Activated CD4-positive, alpha-beta T cell treated with anti-CD3 and anti-CD28 coated beads, Interleukin-2, amount 50 U/mL, for 24 hours (primary cell): ENCODE measurements at places on chromosomes 7 and 10.

DNA sequence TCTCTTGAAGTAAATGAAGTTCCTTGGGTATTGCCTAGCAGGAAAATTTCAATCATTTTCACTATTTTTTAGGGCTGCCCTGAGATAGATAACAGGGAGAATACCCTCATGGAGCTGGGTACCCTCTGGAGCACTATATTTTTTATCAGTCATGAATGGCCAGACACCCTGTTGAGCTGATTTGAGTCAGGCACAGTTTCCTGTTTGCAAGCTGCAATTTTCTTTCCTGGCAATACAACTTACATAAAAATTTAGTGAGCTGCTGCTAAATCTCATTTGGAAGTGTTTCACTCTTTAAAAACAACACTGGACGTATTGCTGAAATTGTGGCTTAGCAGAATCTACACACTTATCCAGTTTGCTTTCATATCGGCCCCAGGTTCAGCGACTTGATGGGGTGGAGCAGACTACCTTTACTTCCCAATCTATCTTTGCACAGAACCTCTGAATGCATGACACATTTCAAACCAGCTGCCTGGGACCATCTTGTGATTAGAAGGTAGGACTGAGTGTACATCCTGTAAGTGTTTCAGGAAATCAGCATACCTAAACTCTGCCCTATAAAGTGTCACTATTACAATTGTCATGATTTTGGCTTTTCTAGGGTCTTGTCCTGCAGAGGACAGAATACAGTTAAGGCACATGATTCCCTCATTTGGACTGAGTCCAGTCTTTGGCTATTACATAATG is 125.7 kb upstream of the FAM3C start:
- no peak for DNase-seq

DNA sequence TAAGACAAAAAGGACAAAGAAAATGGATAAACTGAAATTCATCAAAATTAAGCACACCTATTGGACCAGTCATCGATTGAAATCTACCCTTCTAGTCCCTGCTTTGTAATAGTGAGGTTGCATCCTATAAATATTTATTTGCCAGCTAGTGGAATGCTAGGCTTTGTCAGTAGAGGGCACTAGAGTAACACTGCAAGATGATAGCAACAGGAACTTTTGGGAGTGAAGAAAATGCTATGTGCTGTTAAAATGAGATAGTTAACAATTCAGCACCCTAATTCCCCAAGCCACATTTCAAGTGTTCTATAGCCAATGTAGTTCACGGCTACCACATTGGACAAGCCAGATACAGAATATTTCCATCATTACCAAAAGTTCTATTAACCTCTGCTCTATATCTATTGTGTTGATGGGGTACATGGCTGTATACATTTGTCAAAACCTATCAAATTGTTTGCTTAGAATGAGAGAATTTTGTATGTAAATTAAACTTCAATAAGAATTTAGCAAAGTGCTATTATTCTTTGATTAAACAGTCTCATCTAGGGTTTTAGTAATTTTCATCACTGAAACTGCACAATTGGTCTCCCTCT is 69.8 kb downstream of the LSMEM1 start:
- no peak for DNase-seq

GRCh38 chr7:132828502-132828901 is 252.2 kb upstream of the PLXNA4 start:
- no peak for DNase-seq

DNA sequence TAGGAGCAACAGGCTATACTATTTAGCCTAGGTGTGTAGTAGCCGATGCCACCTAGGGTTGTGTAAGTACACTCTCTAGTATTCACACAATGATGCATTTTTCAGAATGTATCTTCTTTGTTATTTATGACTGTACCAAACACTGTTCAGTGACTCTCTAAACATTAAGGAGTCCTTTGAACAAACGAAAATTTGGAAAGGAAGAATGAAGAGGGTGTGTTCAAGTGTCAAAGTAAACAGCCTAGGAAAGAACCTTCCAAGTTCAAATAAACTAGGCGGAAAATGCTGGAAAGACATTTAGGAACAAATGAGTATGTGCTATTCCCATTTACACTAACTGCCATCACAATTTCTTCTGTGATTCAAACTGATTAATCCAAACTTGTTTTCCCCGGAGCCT is 142.4 kb downstream of the CHCHD3 start:
- no peak for DNase-seq

DNA sequence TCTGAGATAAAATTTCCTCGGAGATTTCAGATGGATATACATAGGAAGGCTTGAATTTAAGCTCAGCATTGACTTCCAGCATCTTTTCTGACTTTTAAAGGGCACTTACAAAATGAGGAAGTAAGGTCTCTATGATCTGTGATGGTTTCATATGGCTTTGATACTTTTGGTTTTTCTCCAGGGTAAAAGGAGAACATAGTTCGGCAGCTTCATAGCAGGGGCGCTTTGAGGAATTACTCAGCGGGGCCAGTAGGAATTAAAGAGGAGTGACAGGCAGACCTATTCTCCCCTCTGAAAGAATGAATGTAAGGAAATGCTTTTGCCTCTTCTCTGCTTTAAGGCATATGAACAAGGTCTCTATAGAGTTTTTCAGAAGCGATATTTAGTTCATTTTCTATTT is 80.0 kb upstream of the PCDH15 start:
- no peak for DNase-seq
